ENCODE measurements at places on chromosomes 4 and X. TPM values are rescaled to one million over a fixed set of nuclear protein-coding genes. Genes with fewer than 3 reads are reported as not detected.
A peak's percentile ranks its signal among the peaks of the same experiment; 100 is the strongest.

DNA sequence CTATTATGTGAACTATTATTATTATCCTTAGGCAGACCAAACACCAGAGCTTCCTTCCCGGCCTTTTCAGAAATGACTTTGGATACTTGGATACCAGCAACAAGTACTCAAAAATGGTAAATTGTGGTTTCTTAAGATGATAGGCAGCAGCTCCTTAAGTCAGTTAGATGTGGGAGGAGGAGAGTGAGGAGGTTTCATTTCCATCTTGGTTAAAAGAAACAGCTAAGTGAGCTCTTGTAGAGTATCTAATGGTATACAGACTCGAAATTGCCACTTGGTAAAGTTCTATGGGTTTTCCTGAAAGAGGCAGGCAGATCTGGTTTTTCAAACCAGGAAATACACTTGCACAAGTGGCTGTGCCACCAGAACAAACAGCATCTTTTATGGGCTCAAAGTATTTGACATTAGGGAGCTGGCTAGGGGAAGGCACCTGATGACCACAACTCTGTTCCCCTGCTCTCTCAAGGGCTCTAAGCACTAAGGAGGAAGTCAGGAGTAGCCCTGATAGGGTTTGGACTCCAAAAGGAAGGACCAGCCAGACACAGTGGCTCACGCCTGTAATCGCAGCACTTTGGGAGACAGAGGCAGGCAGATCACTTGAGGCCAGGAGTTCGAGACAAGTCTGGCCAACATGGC is 130.9 kb downstream of the TMEM164 start:
- DNase-seq: no peak

DNA sequence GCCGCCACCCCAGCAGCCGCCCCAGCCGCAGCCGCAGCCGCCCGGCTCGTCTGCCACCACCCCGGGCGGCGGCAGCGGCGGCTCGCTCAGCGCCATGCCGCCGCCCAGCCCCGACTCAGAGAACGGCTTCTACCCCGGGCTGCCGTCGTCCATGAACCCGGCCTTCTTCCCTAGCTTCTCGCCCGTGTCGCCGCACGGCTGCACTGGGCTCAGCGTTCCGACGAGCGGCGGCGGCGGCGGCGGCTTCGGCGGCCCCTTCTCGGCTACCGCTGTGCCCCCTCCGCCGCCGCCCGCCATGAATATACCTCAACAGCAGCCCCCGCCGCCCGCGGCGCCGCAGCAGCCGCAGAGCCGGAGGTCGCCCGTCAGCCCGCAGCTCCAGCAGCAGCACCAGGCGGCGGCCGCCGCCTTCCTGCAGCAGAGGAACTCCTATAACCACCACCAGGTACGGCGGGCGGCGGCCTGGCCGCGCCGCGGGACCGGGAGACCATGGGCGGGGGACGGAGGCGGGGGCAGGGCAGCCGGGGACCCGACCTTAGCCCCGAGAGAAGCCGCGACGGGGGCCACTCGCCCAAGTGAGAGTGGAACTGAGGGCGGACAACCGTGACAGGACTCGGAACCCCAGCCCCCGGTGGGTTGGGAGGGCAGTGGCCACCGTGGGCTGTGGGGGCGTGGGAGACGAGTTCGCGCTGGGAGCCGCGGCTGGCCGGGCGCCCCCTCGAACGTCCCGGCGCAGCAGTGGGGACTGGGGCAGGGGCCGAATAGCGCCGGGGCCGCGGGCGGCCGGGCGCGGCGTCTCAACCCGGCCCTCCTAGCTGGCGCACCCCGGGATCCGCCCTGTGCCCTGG is 1.8 kb downstream of the CPEB2 start:
- peak; percentile 38 for DNase-seq

IQSEC2 gene
- 8.4 TPM for total RNA-seq

- DNase-seq: no peak
Measured at GRCh38 chr4:107705742-107706556, 14.1 kb downstream of the PAPSS1 start.

PDGFRA gene
- 6.8 TPM for total RNA-seq

- no peak for DNase-seq
Measured at GRCh38 chr4:189656641-189657040, 284.0 kb upstream of the FRG1 start.

KLHL34 gene
- not detected for total RNA-seq

ARX gene
- total RNA-seq: 0.24 TPM

DNA sequence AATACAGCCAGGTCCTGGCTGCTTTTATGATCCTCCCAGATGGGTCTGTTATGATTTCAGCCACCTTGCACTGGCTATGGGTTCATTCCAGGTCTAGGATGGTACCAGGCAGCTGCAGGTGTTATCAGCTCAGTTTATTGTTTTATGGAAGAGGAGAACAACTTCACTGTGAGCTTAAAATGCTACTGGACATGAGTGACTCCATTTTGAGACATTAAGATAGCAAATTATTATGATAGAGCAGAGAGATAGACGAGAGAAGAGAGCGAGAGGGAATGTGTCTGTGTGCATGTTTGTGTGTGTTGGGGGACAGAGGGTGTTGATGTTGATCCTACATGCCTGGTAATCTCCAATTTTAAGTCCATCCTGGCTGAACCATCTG is 820.2 kb downstream of the FSTL5 start:
- DNase-seq: no peak

- DNase-seq: no peak
Measured at GRCh38 chrX:24125028-24125612, 24.4 kb upstream of the ZFX start.

DNA sequence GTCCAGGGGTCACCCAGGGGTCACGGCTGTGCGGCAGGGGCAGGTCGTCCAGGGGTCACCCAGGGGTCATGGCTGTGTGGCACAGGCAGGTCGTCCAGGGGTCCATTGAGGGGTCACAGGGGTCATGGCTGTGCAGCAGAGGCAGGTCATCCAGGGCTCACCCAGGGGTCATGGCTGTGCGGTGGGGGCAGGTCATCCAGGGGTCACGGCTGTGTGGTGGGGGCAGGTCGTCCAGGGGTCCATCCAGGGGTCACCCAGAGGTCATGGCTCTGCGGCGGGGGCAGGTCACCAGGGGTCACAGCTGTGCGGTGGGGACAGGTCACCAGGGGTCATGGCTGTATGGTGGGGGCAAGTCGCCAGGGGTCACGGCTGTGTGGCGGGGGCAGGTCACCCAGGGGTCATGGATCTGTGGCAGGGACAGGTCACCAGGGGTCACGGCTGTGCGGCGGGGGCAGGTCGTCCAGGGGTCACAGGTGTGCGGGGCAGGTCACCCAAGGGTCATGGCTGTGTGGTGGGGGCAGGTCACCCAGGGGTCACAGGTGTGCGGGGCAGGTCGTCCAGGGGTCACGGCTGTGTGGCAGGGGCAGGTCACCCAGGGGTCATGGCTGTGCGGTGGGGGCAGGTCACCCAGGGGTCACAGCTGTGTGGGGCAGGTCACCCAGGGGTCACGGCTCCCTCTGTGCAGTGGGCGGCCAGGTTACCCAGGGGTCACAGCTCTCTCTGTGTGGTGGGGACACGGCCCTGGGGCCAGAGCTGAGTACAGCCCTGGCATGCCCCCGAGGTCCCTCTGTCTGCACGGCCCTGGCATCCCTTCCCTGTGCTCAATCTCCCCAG is 16.0 kb downstream of the ATP5ME start:
- DNase-seq: peak; percentile 24

DNA sequence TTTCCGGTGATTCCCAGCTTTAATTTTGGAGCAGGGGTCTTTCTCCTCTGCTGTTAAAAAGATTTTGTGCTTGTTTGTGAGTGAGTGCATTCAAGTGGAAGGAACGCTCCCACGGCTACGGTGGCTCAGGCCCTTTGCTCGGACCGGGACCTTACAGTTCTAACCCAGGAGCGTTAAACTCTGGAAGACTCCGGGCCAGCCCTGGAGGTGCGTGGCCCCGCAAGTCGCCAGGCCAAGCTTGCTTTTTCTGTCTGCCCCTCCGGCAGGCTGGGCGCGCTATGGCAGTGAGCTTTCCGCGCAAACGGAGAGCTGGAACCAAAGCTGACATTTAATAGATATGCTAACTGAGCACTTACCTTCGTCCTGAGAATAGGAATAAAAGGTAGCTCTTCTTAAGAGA is 18.3 kb upstream of the PITX2 start:
- DNase-seq: peak; percentile 66

DNA sequence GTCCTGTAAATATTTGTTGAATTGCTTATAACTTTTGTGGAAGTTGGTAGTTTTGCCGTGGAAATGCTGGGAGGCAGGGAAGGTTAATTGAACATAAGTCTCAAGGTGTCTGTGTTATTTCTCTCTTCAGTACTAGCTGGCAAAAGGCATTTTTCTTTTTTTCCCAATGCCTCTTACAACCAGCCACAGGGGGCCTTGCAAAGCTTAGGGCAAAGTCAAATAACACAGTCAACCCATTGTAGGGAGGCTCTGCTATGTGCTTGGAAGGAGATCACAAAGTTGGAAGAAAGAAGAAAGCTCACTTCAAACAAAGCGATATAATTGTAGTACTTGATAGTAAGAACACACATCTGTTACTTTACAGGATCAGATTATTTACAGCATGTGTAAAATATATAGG is 802.6 kb downstream of the PDHA2 start:
- DNase-seq: peak; percentile 27

DNA sequence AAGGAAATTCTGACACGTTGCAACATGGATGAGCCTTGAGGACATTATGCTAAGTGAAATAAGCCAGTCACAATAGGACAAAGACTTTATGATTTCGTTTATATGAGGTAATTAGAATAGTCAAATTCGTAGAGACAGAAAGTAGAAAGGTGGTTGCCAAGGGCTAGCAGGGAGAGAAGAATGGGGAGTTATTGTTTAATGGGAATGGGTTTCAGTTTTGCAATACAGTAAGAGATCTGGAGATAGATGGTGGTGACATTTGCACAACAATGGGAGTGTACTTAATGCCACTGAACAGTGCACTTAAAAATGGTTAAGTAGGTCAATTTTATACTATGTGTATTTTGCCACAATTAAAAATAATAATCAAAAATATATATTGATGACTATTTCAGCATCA is 43.4 kb upstream of the TMEM154 start:
- DNase-seq: no peak

TACR3 gene
- total RNA-seq: 0.53 TPM

GRCh38 chr4:24476282-24476681 is 108.1 kb downstream of the DHX15 start:
- no peak for DNase-seq

GRCh38 chr4:16078195-16078760 is 5.5 kb downstream of the PROM1 start:
- DNase-seq: no peak

DNA sequence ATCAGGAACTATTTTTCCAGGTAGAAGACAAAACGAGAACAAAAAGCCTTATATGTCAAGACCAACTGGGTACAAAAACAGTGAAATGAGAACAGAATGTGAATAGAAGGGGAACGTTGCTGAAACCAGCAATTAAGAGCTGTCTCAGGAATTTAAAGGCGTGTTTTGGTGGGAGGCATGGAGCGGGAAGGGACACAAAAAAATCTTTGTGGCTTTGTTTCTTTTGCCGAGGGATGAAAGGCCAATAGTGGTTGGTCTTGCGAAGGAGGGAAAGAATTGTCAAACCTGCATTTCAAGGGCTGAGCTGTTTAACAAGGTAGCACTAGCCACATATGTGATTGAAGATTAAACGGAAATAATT is 103.8 kb downstream of the USP46 start:
- DNase-seq: no peak

GRCh38 chrX:16213961-16214360 is 46.7 kb downstream of the MAGEB17 start:
- no peak for DNase-seq

GRCh38 chrX:92231391-92231790 is 452.2 kb downstream of the PCDH11X start:
- no peak for DNase-seq

ACE2 gene
- total RNA-seq: not detected

DNA sequence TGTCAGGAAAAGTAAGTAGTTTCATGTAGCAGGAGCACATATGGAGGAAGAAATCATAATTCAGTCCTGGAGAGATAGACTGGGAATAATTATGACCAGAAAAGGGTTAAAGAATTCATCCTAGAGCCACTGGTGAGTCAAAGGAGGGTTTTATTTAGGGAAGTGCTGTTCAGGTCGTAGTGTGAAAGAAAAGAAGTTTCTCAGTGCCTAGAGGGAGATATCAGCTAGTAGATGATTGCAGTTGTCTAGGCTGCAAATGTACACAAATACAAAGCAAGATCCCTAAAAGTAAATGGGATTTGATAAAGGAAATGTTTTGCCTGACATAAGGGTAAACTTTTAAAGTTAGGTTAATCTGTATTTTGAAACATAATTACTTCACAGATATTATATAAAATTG is 403.2 kb downstream of the ACTRT1 start:
- DNase-seq: no peak

DNA sequence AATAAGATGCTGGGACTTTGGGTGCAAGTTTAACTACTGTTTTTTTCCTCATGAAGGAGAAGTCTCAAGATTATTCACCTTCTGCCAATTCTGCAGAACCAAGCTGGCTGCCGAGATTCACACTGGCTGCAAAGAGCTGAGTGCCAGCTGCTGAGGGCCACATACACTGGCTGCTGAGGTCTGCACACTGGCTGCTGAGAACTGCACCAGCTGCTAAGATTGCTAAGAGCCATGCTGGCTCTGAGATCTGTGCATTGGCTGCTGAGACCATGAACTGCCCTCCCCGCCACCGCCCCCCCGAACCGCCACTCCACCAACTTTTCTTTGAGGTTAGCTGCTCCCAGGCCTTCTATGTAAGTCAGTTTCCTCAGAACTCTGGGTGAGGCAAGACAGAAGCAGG is 330.3 kb downstream of the CBLL2 start:
- no peak for DNase-seq

DNA sequence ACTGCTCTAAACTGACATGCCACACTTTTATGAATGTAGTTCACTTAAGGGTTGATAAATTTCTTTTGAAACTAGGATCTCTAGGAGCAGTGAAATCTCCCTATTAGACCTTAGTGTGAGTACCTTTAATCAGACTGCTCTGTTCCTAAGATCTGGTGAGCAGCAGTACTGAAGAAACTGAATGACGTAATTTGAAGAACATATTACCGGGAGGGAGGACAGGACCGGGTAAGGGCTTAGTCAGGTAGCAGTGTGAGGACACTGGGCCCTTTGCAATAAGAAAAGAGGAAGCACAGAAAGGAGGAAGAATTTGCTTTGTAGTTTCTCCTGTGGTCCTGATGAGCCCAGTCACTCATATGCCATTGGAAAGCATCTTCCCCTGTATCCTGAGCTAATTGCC is 255.2 kb downstream of the THOC2 start:
- no peak for DNase-seq

CXCL9 gene
- total RNA-seq: not detected

DNA sequence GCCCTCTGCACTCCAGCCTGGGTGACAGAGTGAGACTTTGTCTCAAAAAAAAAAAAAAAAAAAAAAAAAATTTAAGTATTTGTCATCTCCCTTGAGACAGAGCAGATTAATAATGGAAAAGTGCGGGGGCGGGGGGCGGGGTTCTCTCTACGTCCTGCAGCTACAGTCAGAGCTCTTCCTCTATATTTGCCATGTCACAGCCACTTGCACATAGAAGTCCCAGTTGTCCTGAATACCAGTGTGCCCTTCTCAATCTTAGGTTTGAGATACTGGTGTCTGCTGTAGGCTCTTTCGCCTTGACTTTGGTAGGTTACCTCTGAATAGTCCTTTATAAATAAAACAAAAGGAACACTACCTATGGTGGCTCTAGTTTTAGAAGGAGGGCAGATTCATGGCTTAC is 237.8 kb upstream of the PGRMC2 start:
- no peak for DNase-seq
